ENCODE measurements at places on chromosomes 1 and 21. TPM values are rescaled to one million over a fixed set of nuclear protein-coding genes. Genes with fewer than 3 reads are reported as not detected.

The AIRE gene
- not detected for total RNA-seq

The CRB1 gene
- total RNA-seq: 0.07 TPM

The SYPL2 gene
- not detected for total RNA-seq

The ATP1A2 gene
- not detected for total RNA-seq

The SIK1 gene
- 107 TPM for total RNA-seq

The MEF2D gene
- 27.4 TPM for total RNA-seq
